ENCODE measurements at places on chromosomes 7 and 10.

GRCh38 chr7:81662531-81662930 is 107.3 kb downstream of the HGF start:
- DNase-seq = no peak

DNA sequence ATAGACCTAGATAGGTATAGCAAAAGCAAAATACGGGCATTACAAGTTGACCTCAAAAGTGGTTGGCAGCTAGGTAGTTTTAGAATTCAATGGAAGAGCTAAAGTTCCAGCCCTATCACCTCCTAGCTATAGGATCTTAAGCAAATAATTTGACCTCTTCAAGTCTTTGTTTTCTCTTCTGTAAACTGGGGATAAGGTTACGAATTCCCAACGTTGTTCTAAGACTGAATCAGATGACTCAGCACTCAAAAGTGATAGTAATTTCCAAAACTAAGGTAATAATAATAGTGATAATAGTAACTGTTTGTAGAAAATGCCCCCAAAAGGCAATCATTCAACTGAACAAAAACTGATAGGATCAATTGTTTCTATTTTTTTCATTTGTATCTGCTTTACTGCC is 445.2 kb downstream of the KCNMA1 start:
- no peak for DNase-seq

- DNase-seq = no peak
Observed at GRCh38 chr10:12782537-12782936, 219.0 kb downstream of the CCDC3 start.

- DNase-seq = no peak
Observed at GRCh38 chr7:36092221-36092771, 60.8 kb upstream of the EEPD1 start.

- no peak for DNase-seq
Observed at GRCh38 chr7:152859781-152860191, 100.2 kb downstream of the ACTR3B start.

GRCh38 chr10:117462816-117463544 is 79.6 kb upstream of the EMX2 start:
- no peak for DNase-seq

Measured in stimulated activated CD4-positive, alpha-beta T cell treated with anti-CD3 and anti-CD28 coated beads, Interleukin-1b, Interleukin-23, amount 100 ng/mL, for 1 hour (primary cell).